ENCODE measurements at places on chromosomes 7 and 10.

GRCh38 chr10:83075016-83075814, 1064.1 kb upstream of the GHITM start:
- DNase-seq, result no peak

GRCh38 chr7:69781412-69781846, 183.2 kb downstream of the AUTS2 start:
- DNase-seq, result no peak

DNA sequence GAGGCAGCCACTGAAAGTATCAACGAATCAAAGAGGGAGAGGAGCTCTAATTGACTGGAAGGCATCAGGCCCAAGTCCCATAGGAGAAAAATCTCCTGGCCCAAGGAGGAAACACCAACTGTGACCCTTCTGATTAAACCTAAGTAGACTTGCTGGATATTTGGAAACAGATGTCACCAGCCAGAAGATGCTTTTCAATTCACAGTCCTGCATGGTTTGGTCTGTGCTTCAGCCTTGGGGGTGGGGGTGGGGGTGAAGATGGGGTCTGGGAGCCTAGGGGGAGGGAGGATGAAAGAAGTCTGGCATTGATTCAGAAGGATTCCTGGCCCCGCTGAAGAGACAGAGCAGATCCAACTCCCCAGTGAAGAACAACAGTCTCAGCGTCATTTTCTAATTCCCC, 623.7 kb downstream of the PARD3 start:
- no peak for DNase-seq

GRCh38 chr10:43692051-43692825, 43.6 kb upstream of the ZNF32 start:
- no peak for DNase-seq

GRCh38 chr10:25683344-25683743, 250.7 kb upstream of the MYO3A start:
- DNase-seq, result no peak

- no peak for DNase-seq
These were observed 27.4 kb upstream of the PSAP start for GRCh38 chr10:71878327-71879034.

- DNase-seq, result no peak
These were observed 9.2 kb downstream of the DPCD start for GRCh38 chr10:101597091-101597900.

DNA sequence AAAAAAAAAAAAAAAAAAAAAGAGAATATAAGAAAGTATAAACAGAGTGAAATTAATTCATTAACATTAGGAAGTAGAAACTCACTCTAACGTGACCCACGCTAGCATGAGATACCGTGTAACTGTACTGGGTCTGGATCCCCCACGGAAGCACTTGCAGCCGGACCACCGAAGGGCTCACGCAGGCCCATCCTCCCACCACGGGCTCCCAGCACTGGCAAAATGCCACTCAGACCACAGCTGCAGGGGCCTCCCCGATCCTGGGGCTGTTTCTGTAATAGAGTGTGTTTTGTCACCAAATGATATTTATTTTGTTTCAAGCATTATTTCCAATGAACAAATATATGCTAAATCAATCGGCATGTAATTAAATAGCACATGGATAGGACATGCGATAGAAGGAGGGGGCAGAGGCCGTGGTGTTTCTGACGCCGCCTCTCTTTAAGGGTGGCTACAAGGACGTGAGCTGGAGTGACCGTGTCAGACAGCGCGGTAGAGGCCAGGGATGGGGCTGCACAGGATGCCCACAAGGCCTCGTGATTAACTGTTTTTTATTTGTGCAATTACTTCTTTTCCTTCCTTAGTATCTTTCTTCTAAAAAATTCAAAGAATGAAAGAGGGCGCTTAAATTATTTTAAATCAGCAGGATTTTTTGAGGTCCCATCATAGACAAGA, 568.5 kb downstream of the PTPRN2 start:
- no peak for DNase-seq

- DNase-seq, result no peak
These were observed 40.3 kb upstream of the CNTNAP2 start for GRCh38 chr7:146076344-146076743.

GRCh38 chr10:60820093-60820754, 41.9 kb downstream of the CDK1 start:
- DNase-seq, result no peak

- DNase-seq, result no peak
These were observed 754.6 kb downstream of the REEP3 start for GRCh38 chr10:64275774-64276173.

DNA sequence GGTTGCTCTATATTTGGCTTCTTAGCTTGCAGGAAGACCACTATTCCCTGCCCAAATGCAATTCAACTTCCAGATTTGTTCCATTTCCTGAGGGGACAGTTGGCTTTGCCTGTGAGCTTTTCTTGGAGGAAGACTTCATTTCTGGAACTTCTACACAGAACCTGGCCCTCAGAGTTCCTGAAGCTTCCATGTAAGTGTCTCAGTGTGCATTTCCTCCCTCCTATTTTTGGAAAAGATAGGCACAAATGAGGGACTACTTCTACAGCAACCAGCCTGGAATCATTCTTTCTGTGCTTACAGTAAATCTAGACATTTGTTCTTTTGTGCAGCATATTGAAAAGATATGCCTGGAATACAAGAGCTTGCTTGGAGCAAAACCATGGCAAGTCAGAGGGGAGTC, 164.3 kb downstream of the CREB5 start:
- no peak for DNase-seq

GRCh38 chr10:113104047-113104446, 154.0 kb downstream of the TCF7L2 start:
- DNase-seq, result no peak

DNA sequence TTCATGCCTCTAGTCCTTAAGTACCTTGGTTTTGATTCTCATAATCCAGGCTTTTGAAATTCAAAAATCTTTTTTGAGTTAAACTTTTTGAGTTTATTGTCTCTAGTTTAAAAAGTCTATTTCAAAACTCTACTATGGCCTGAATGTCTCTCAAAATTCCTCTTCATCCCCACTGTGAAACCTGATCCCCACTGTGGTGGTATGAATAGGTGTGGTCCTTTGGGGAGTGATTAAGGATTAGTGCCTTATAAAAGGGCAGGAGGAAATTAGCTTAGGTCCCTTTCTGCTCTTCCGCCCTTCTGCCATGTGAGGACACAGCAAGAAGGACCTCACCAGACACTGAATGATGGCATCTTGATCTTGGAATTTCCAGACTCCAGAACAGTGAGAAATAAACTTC, 44.1 kb upstream of the JAZF1 start:
- no peak for DNase-seq

GRCh38 chr7:122802301-122802751, 83.9 kb downstream of the CADPS2 start:
- DNase-seq, result no peak

DNA sequence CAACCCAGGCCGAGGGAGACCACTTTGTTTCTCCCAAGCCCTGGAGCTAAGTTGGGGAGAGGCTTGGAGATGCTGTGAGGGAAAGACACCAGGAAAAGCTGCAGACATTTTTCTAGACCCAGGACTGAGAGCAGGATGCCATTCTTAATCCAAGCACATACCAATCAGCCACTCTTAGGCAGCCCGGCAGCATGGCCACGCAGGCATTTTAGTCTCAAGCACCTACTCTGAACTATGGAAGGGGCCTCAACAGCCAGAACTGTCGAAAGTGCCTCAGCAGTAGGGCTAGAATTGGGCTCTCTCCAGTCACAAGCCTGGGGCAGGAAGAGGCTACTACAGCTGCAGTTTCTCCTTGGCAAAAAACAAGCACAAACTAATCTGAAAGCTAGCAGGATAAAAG, 57.8 kb downstream of the GCC1 start:
- DNase-seq, result no peak

GRCh38 chr7:120114626-120115025, 158.3 kb upstream of the KCND2 start:
- DNase-seq, result no peak

DNA sequence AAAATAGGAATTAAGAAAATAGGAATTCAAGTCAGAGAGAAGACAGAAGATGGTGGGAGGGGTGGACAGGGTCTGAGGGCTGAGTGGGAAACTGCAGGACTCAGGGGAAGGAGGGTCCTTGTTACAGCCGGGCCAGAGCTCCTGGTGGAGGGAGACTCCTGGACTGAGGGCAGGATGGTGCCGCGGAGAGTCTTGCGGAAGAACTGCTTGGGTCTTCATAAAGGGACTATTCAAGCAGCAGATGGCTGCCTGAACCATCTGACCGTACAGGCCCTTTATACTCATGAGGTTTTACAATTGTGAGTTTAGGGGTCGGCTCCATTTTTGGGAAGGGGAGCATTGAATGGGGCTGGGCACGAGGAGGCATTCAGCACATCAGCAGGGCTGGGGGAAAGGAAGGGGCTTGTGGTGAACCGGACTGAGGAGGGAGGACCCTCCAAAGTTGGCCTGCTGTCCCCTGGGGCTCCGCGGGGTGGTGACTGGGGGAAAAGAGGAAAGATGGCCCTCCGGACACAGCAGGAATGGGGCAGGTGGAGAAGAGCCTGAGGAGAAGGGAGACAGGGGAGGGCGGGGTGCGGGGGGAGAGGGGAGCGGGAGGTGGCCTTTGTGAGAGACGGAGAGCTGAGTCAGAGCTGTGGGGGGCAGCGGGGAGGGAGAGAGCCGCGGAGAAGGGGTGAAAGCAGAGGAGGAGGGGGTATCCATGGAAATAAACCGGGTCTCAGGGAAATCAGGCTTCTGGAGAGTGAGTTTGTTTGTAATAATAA, 1.5 kb downstream of the FAM131B start:
- DNase-seq, result no peak

DNA sequence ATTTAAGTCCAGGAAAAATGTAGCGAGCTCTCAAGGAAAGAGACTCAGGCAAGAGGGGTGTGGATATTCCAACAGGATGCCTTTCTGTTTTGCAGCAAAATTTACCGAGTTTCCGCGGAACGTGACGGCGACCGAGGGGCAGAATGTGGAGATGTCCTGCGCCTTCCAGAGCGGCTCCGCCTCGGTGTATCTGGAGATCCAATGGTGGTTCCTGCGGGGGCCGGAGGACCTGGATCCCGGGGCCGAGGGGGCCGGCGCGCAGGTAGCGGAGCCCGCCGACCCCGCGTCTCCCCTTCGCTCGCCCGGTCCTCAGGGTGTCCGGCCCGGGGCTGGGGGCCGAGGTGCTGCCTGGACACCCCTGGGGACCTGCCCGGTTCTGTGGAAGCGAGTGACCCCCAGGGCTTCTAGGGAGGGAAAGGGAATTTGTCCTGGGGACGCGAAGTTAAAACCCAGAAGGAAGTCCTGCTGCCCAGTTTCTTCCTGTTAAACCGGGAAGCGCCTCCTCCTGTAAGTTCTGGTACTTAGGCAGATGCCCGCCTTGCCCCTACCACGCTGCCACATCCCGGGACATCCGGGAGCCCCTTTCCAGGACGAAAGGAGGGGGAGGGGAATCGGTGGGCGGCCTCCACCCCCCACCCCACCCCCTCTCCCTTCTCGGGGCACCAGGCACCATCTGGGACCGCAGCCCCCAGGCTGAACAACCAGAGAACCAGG, 2.5 kb downstream of the VSTM2A start:
- DNase-seq, result no peak

- no peak for DNase-seq
These were observed 902.5 kb downstream of the PCDH15 start for GRCh38 chr10:53898532-53898931.

- DNase-seq, result no peak
These were observed 337.0 kb downstream of the FRMD4A start for GRCh38 chr10:13993673-13994089.

DNA sequence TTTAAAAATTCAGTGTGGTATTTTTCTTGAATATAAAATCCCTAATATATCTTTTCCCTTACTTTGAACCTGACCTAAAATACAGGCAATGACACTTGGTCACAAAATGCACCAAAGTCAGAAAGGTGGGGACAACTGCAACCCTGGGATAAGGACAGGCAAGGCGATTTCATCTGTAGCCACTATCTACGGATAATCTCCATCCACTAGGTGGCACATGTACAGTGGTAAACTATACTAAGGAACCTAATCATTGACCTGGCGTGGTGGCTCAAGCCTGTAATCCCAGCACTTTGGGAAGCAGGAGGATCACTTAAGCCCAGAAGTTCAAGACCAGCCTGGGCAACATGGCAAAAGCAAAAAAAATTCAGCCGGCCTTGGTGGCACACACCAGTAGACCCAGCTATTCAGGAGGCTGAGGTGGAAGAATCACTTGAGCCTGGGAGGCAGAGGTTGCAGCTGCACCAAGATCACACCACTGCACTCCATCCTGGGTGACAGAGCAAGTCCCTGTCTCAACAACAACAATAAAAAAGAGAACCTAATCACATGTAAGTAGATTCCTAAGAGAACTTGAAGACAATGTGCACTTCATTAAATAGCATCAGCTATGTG, 98.9 kb downstream of the KMT2C start:
- DNase-seq, result no peak

GRCh38 chr7:133735222-133735621, 391.9 kb upstream of the LRGUK start:
- DNase-seq, result no peak

DNA sequence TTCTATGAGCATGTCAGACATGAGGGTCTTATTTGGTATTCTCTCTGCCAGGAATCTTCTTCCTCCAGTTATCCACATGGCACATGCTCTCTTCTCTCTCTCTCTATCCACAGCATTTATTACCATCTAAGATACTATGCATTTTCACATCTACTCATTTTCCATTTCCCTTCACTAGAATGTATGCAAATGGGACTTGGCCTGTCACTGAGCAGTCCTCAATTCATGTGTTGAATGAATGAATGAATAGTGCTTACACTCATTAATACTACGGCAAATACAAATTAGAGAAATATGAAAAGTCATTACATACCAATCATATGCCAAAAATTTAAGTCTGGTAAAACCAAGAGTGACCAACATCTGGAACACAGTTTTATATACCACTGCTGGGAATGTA, 34.0 kb downstream of the COA1 start:
- DNase-seq, result no peak

GRCh38 chr7:7790041-7790741, 71.8 kb upstream of the RPA3 start:
- no peak for DNase-seq

DNA sequence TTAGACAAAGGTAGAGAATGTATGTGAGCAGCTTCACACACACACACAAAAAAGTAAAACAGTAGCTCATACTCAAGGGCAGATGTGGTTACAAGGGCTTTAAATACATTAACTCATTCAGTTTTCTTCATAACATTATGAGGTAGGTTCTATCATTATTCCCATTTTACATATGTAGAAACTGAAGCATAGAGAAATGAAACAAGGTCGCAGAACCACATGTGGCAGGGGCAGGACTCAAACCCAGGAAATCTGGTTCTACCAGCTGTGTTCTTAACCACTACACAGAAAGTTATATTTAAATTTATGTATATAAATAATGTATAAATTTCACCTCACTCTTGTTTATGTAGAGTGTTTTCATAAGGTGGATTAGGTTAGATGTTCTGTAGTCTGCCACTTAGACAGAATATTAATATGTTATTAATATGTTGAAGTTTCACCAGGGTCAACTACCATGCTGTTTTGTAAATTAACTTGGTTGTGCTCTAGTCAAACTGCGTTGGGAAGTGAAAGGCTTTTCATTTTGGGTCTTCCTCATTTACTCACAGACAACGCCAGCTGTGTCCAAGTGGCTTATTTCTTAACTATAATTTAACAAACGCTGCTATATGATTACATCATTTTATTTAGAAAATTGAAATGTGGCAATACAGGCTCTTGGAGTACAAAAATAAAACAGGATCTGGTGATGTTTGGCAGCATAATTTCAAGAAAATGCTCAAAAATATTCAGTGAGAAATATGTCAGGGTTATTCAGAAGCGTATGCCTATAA, 138.4 kb downstream of the MDFIC start:
- no peak for DNase-seq
